ENCODE measurements at places on chromosomes 2 and 18.

DNA sequence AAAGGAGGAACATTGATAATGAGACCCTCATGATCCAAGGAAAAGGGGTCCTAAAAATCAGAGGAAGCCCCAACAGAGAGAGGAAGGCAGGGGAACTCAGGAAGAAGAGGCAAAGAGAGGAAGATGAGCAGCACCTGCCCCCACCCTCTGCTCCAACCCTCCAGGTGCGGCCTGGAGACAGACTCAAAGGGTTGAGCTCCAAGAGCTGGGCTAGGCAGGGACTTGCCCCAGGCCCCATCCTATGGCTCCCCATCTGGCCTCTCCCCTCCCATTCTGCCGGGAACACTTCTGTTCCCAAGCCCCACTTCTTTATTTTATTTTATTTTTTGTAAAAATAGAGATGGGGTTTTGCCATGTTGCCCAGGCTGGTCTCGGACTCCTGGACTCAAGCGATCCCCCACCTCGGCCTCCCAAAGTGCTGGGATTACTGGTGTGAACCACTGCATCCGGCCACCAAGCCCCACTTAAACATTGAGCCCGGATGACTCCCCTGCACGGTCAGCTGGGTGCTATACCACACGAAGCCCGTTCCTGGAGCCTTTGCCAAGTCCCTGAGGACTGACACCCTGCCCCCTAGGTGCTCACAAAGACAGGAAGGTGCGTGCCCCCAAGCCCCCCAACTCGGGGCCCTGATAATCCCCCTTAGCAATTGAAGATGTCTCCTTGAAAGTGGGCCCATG is 3.8 kb upstream of the GPR55 start:
- DNase-seq, result no peak

- DNase-seq, result no peak
Measured at GRCh38 chr2:48819206-48819735, 63.7 kb upstream of the LHCGR start.

DNA sequence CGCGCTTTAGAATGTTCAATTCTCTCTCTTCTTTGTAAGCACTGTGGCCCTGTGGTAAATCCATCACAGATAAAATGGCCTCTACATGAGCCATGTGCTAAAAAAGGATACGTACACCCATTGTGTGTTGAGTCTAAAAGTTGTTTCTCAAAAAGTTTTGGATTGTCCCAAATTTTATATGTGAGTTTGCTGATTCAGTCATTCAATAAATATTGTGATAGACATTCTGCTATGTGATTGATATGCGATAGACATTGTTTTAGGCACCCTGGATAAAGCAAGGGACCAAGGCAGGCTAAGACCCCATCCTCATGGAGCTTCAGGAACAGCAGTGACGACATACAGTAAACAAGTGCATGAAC is 53.5 kb downstream of the E2F6 start:
- DNase-seq, result no peak

DNA sequence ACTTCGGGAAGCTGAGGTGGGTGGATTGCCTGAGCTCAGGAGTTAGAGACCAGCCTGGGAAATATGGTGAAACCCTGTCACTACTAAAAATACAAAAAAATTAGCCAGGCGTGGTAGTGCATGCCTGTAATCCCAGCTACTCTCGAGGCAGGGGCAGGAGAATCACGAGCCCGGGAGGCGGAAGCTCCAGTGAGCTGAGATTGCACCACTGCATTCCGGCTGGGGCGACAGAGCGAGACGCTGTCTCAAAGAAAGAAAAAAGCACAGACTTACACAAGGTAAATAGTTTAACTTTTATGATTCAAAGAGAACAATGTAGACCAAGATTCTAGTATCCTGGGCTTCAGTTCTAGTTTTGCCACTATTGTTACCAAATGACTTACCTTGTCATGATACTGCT is 37.4 kb downstream of the NCKAP1 start:
- DNase-seq, result no peak

GRCh38 chr2:217163987-217164386 is 304.1 kb upstream of the TNP1 start:
- no peak for DNase-seq

- no peak for DNase-seq
Measured at GRCh38 chr18:22088029-22088428, 81.4 kb upstream of the GATA6 start.

DNA sequence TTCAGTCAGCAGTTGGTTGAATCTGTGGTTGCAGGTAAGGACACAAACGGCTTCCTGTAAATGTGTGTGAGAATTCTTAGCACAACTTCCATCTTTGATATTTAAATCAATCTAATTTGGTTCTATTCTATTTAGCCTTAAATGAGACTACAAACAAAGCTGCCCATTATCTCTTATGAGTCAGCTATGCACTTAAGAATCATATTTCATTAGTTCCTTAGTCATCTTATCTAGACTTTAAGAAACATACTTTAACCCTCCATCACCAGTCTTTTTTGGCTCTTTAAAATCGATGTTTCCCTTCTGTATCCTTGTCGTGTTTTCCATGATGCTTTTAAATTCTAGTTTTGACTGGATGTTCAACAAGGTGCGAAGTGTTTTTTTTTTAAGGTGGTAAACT is 114.4 kb upstream of the TMEM200C start:
- DNase-seq, result no peak

DNA sequence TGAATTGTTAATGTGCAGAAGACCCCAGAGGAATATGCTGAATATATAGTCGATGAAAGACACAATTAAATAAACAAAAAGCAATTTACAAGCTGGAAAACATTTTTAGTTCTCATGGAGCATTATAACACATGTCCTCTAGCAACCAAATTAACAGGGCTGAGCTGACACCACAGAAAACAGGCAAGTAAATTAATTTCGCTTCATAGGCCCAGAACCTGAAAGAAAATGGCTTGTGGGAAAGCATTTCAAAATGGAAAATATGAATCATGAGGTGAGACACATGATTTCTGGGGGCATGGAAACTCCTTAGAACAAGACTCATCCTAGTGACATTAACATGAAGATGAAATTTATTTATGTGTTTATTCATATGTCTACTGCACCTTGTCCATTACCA is 25.0 kb upstream of the RNF152 start:
- no peak for DNase-seq

DNA sequence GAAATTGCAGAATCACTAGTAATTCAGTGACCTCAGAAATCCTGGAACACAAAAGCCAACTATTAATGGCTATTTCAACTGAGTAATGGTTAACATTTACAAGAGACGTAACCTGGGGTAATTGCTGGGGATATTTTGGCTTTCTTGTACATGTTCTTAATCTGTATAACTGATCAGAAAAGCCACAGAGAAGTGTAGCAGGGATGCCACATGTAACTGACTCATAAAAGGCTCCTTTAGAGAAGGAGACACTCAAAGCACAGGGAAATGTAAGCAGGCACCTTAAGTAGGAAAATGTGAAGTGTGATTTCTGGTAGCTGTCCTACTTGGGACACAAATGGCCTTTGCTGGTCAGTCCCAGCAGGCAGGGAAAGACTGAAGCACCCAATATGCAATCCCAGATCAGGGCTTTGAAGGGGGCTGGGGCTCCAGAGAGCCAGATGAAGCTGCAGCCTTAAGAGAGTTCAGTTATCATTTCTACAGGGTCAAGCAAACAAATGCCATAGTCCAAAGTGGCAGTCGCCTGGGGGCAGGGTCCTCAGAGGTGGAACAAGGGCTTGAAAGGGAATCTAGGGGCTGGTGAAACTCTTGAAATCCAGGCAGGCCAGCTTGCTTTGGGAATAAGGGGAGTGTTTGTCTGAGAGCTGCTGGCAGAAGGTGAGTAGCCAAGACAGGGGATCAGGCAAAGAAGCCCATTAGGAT is 7.2 kb upstream of the SPOPL start:
- DNase-seq, result no peak

DNA sequence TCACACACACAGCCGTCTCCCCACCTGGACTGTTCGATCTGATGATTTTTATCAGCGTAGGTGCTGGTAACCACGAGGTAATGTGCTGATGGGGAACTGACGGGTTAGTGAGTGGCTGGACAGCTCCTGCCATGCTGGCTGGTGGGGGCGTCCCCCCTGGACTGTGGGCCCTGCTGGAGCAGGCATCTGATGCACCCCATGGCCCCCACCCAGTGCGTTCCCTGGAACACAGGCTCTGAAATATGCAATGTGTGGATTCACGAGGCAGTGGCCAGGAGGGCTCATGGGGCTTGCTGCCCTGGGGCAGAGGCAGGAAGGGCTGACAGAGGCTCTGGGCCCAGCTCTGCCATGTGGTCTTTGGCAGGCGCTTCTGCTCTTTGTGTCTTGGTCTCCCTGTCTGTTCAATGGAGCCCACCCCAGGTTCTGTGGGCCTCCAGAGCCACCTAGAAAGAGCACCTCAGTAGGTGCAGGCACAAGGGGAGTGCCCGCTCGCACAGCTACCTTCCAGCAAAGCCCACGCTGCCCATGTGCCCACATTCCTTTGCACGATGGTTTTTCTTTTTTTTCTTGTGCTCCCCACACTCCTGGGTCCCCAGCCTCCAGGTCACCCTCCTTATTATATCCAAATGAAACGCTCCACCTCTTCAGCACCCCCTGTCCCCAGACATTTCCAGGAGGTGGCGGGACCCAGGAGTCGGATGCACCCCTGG is 10.3 kb upstream of the PXDN start:
- DNase-seq, result no peak

DNA sequence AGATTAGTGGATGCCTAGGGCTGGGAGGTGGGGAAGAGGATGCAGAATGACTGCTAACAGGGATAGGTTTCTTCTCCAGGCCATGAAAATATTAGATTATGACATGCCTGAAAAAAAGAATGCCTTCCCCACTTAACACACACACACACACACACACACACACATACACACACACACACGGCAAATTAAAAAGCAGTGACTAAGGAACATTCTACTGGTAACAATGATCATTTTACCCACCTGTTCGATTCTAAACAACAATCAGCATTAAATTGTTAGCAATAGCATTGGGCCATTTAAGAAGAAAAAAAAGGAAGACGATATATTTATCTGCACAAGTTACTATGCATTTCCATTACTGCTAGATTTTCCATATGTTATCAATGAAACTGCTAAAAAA is 10.8 kb downstream of the CACNB4 start:
- no peak for DNase-seq

- DNase-seq, result no peak
Measured at GRCh38 chr18:37524498-37525261, 40.9 kb downstream of the CELF4 start.

GRCh38 chr18:59607078-59607379 is 90.2 kb downstream of the CCBE1 start:
- no peak for DNase-seq

DNA sequence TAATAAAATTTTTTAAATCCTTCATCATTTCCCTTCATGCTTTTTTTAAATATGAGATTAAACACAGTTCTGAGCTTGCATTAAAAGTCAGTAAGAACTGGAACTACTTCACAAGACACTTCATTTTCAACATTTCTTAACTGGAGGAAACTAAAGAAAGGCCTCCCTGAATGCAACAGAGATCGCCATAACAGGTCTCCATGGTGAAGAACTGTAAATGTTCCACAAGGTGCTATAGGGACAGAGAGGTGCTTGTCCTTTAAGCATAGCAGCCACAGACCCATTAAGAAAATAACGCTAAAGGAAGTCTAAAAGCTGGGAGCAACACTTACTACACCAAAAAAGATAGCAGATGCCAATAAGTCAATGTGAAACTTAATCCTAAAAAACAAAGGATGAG is 8.5 kb downstream of the STAM2 start:
- DNase-seq, result no peak

- no peak for DNase-seq
Measured at GRCh38 chr2:239789711-239790110, 235.4 kb downstream of the NDUFA10 start.

- DNase-seq, result no peak
Measured at GRCh38 chr2:136167721-136168475, 49.9 kb upstream of the CXCR4 start.

- no peak for DNase-seq
Measured at GRCh38 chr18:3691705-3692104, 241.7 kb downstream of the TGIF1 start.

- no peak for DNase-seq
Measured at GRCh38 chr18:51912381-51912780, 427.6 kb upstream of the DCC start.

DNA sequence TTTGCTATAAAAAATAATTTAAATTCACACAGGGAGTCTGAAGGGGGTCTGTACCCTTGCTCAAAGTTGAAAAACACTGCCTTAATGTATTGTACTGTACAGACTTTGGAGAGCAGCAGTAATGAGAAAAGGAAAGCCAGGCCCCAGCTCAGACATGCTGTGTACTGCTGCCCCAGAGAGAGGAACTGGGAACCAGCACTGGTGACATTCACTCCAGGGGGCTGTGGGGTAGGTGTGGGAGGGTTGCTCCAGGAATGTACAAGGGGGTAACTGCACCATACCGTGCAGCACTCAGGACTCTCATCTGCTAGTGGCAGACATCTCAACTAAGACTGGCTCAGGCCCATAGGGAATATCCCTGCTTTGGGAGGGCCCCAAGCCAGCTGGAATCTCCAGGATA is 146.0 kb upstream of the RMP24 start:
- DNase-seq, result no peak

DNA sequence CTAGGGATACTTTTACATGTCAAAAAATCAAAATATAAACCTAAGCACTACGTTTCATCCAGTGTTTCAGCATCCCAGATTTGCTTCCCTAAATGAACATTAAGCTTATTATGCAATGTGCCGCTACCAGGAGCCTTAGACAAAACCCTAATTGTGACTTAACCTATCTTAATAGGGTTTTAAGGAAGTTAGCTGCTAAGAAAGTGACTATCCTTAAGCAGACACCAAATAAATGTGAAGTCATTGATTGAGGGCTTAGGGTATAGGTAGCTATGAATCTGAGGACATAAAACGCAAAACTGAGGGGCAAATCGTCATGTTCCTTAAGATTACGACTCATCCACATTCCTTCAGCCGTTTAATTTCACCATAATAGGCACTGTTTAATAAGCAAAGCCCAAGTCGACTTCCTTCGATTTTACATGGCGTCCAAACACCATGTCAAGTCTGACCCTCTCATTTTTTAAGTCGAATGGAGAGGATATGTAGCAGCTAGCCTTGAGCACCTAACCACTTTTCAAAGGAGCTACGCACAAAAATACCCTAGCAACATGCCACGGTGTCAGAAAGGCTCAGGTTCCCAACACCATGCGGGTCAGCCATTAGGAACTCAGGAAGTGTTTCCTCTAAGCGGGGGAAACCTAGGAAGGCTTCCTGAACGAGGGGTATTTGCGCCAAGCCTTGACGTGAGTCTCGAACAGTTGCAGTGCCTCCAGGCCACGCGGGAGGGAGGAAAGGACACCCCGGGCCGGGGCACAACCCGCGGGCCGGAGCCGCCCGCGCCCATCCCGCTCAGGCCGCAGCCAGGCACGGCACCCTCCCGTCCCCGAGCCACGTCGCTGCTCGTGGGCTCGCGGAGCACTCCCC is 1.0 kb downstream of the HDLBP start:
- DNase-seq, result no peak

- DNase-seq, result no peak
Measured at GRCh38 chr2:60213865-60214625, 339.4 kb downstream of the BCL11A start.

DNA sequence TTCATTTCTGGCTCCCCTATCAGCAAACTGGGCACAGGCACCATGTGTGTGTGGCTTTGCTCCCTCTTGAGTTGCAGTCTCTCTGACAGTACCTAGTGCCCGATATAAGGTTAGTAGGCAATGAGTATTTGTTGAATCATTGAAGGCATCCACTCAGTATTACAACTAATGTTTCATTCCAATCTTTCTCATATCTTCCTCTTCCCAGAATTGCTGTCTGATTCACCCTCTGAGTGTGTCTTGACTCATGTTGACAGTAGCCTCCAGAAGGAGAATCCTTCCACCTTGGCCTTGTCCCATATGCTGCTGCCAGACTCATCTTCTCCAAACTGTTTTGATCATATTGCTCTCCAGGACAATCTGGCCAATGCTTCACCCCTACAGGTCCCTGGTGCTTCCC is 202.5 kb downstream of the LRRTM1 start:
- no peak for DNase-seq

GRCh38 chr18:47730795-47731194 is 199.7 kb downstream of the SMAD2 start:
- no peak for DNase-seq
